ENCODE measurements at places on chromosomes 3 and 15.
A peak's percentile ranks its signal among the peaks of the same experiment; 100 is the strongest.

DNA sequence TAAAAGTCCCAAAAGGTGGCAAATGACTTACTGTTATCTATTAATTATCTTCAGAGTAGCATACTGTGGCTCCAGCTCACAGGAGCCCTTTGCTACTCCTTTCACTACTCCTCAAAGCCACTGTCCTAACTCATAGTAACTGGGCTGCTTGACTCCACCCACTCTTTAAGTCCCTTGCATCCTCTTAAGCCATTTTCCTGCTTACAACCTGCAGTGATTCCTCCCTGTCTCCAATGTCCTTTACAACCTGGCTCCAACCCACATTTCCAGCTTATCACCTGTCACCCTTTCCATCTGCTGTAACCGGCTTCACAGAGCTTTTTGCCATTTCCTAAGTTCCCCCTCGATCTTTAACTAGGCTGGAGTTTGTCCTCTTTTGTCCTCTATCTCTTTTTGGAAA lies 388.1 kb downstream of the FGF12 start:
- no peak for DNase-seq

DNA sequence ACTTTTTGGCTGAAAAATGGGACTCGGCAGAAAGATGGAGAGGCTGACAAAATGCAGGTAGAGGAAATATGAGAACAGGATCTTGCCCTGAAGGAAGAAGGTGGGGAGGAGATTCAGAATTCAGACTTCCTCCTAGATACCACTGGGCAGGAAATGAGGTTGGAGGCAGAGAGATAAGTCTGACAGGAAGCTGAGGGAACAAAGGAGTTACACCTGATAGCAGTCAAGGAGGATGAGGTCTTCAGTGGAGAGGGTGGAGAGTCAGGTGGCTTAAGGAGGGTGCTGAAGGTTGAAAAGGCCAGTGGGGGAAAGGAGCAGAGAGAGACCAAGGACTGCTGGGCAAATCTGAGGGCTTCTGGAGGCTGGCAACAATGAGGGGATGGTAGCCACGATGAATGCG lies 56.8 kb downstream of the CCR4 start:
- DNase-seq, result no peak

DNA sequence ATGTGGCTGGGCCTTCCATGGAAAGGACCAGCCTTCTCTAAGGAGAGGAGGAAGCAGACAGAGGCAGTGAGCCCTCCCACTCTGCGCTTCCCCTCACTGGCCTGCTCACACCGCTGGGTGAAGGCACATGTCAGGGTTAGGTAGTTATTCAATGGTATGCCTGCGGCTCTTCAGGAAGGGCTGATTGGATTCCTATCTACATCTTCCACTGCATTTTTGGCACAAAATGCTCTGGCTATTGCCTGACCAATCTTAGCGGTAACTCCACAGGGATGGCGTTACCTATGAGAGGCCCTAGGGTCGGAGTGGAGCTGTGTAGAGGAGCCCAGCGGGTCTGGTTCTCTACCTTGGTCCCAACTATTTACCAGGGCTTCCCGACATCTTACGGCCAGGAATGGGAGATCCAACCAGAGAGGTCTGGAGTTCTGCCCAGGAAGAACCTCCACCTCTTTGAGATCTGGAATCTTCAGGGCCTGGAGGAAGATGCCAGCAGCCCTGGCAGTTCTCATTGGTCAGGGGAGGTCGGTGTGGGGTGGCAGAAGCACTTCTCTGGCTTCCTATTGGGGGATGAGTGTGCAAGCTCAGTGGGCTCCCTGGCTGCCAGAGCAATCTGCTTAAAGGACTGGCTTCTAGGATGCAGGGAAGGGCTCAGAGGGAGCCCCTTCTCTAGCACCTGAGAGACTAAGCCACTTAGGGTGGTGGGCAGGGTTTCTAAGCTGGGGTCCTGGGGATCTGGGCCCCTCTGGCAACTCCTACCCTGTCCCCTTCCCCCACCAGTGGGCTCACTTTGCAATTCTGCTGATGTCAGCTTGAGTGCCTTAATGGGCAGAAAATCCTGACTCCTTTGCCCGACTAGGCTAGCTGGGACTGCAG lies 24.3 kb downstream of the SNX33 start:
- DNase-seq, result no peak

- peak; percentile 11 for DNase-seq
These were observed 230.7 kb downstream of the BBX start for GRCh38 chr3:107753494-107753893.

GRCh38 chr15:33782966-33783365 lies 185.3 kb upstream of the CHRM5 start:
- DNase-seq, result no peak

- no peak for DNase-seq
These were observed 18.6 kb downstream of the NMD3 start for GRCh38 chr3:161239700-161240099.

GRCh38 chr15:56187665-56188064 lies 56.0 kb downstream of the RFX7 start:
- DNase-seq, result no peak

DNA sequence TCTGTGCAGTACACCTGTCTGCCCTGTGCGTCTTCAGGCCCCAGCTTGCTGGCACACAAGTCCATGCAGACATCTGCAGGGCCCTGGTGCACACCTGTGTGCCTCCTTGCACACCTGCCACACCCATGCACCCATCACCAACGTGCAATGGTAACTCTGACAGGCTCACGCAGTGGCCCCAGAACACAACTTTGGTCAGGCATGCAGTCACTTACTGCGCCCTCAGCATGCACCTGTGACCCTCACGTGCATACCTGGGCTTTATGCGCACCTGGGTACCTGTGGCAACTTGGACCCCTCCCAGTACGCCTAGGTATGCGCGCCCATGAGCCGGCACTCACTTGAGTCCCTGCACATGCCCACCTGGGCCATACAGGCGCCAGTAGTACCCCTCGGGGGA lies 1.7 kb downstream of the PLXND1 start:
- no peak for DNase-seq

GRCh38 chr15:60009980-60010732 lies 6.0 kb downstream of the FOXB1 start:
- DNase-seq, result no peak

- DNase-seq, result no peak
These were observed 12.9 kb upstream of the TM6SF1 start for GRCh38 chr15:83094583-83094982.

GRCh38 chr15:39247574-39247973 lies 333.3 kb upstream of the THBS1 start:
- no peak for DNase-seq

DNA sequence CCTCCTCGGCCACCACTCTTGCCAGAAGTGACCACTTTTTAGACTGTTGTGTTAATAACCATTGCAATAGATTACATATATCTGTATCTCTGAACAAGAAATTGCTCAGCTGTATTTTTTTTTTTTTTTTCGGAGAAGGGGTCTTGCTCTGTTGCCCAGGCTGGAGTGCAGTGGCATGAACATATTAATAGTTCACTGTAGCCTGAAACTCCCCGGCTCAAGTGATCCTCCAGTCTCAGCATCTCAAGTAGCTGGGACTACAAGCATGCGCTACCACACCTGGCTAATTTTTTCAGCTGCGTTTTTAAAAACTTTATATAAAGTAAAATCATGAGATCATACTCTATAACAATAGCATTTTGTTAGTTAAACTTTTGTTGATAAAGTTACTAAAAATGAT lies 609.0 kb downstream of the ZNF385D start:
- DNase-seq, result no peak

DNA sequence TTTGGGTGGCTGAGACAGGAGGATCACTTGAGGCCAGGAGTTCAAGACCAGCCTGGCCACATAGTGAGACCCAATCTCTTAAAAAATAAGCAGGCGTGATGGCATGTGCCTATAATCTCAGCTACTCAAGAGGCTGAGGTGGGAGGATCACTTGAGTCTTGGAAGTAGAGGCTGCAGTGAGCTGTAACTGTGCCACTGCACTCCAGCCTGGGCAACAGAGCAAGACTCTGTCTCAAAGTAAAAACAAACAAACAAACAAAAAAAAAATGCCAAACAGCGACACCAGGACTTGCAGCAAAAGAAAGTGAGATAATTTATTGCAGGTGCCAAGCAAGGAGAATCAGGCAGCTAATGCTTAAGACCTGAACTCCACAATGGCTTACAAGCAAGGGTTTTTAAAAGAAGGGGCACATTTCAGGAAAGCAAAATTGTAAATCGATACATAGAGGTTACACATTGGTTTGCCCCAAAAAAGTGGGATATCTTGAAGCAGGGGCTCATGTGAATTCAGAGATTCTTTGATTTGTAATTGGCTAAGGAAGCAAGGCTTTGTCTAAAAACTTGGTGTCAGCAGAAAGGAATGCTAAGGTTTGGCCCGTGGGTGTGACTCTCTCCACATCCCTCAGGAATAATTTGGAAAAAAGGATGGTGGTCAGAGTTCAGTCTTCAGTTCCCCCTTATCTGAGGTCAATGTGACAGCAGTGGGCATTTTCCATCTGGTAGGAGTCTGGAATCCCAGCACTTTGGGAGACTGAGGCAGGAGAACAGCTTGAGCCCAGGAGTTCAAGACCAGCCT lies 5.2 kb upstream of the MPI start:
- no peak for DNase-seq
